ENCODE measurements at places on chromosomes 11 and 22.
A peak's percentile ranks its signal among the peaks of the same experiment; 100 is the strongest.

DNA sequence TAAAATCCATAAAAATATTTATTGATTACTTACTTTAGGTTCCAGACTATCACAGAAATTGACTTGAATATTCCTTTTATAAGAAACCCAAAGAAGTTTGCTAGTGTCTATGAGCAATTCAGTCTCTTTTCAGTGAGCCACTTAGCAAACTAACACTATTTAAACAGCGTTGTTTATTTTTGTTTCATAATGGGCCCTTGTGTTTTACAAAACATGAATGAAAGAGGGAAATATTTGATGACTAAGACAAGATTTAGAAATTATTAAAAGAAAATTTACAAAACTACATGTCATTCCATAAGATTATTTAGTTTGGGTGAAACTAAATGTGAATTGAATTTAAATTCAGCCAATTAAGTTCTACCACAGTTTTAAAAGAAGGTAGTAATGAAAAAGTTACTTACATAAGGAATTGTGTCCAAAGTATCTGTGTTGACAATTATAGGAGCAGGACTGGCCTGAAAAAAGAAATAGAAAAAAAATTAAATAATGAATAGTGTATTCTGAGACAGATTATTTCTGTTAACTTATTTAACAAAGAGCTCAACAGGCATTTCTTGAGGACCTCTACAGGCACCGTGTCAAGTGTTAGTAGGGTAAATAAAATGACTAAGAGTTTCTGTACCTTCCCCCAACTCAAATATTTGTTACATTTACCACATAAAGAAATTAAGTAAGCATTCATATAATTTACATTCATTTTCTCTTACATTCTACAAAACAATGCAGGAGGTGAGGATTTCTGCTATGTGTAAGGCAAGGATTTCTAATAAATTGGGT, 964.9 kb upstream of the CCDC90B start:
- ATAC-seq, result no peak

GRCh38 chr11:64559351-64560138, 31.5 kb upstream of the SLC22A12 start:
- ATAC-seq, result no peak

- no peak for ATAC-seq
Observed at GRCh38 chr11:33396361-33396760, 139.2 kb downstream of the HIPK3 start.

DNA sequence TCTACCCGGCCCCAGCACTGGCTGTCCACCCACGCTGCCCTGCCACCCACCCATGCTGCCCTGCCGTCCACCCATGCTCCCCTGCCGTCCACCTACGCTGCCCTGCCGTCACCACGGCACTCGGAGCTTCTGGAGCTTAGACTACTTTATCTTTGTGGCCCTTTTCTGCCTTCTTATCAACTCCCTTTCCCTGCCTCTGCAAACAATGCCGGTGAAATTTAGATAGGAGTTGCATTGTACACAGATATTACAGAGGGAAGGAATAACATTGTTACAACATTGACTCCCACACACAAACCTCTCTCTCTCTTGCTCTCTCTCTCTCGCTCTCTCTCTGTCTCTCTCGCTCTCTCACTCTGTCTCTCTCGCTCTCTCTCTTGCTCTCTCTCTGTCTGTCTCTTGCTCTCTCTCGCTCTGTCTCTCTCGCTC, 33.7 kb upstream of the BRSK2 start:
- no peak for ATAC-seq

- no peak for ATAC-seq
Observed at GRCh38 chr11:132977746-132978145, 554.6 kb downstream of the OPCML start.

DNA sequence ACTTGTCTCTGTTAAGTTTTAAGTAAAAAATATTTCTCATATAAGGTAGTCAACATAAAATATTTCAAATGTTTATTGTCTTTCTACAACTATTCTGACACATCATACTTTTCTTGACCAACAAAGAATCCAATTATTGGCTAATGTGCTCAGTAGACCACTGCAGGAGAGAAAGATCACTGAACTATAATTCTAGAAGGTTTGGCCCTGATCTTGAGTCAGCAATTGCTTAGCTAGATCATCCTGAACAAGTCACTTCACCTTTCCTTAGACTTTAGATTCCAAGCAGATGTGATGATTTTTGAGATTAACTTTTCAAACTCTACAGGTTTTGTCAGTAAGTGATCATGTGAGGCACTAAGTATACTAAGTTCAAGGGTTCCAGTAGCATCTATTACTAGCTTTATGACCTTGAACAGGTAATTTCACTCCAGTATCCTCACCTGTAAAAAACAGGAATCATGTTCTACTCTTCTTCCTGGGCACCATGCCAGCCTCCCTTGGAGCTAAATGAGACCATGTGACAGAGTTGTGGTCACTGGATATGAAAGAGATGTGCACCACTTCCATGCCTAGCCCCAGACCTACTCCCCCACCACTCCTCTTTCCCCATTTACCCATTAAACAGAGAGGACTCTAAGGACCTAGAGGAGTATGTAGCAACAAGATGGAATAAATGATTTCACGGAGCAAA, 17.3 kb downstream of the PGM2L1 start:
- ATAC-seq, result no peak

DNA sequence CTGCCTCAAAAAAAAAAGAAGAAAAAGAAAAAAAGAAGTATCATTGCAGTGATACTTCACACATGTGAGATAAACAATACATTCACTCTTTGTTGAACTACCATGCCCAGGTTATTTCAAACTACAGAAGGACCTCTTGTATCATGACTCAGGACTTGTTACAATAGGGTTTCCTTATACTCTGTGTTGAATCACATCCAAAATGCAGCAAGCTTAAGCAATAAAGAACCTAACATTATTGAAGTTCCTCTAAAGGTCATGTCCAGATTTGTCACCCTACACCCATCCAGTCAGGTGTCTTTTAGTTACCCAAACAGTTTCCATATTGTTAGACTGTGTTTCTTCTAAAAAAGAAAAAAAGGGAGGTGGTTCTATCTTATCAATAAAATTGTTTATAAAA, 26.9 kb upstream of the ALKBH3 start:
- ATAC-seq, result no peak

GRCh38 chr22:41827671-41828070, 5.2 kb upstream of the SREBF2 start:
- no peak for ATAC-seq

GRCh38 chr22:41177040-41177621, 28.0 kb upstream of the L3MBTL2 start:
- no peak for ATAC-seq

GRCh38 chr11:114685097-114685496, 6.8 kb downstream of the NXPE2 start:
- ATAC-seq, result no peak

GRCh38 chr11:120336641-120337354, 585 bp downstream of the ARHGEF12 start:
- ATAC-seq, result peak; percentile 28

DNA sequence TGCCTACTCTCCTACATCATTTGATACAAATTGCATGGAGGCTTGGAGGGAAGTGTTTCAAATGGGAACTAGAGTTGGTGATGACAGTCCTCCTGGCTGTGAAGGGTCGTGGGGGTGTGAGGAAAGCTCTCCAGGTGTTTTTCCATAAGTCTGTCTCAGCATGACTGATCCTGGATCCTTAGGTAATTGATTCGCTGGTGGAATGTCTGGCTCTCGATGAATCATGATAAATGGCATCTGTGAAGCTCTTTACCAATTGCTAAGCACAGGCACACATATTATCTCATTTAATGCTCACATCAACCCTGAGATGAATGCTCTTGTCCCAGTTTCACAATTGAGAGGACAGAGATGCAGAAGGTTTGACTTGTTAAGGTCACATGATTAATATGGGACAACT, 107.5 kb downstream of the PKNOX2 start:
- no peak for ATAC-seq

GRCh38 chr22:50670513-50670912, 2.1 kb upstream of the SHANK3 start:
- ATAC-seq, result no peak

DNA sequence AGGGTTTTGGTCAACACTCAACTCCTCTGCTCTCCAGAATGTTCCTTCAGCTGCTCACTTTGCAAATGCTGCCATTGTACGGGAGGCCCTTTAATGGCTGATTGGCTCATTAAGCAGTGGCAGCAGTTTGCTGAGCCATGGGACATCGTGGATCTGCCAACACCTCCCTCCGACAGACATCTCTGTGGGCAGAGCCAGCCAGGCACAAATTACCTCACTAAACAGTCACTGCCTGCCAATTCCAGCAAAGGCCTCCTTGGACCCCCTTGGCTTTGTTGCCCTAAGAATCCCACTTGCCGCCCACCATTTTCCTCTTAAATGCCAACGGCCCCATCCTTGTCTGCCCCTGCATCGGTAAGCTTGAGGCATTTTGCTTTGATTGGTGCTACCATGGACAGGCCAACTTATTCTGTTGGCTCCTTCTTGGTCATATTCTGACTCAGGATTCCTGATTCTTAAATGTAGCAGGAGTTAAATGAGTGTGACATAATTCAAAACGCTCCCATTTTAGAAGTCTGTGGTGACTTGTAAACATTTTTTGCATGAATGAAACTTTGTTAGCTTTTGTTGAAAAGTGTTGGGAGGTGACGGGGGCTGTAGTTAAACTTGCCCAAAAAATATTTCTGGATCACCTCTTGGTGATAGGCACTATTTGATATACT, 57.5 kb upstream of the LMO2 start:
- ATAC-seq, result no peak

DNA sequence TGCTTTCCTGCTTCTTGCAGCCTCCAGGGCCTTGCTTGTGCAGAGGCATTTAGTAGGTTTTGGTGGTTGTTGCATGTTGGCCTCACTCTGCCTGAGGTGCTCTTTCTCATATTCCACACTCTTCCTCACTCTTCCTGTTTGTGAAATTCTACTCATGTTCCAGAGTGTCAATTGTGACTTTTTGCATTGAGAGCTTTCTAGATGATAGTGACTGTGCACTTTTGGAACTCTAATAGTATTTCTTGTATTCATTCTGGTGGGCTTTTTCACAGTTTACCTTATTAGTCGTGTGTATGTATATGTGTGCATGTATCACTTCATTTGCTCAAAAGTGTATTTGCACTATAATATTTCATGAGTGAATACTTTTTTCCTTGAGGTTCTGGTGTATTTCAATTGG, 11.3 kb downstream of the HSD17B12 start:
- ATAC-seq, result no peak

GRCh38 chr11:75283391-75283931, 42.9 kb downstream of the TPBGL start:
- ATAC-seq, result no peak

DNA sequence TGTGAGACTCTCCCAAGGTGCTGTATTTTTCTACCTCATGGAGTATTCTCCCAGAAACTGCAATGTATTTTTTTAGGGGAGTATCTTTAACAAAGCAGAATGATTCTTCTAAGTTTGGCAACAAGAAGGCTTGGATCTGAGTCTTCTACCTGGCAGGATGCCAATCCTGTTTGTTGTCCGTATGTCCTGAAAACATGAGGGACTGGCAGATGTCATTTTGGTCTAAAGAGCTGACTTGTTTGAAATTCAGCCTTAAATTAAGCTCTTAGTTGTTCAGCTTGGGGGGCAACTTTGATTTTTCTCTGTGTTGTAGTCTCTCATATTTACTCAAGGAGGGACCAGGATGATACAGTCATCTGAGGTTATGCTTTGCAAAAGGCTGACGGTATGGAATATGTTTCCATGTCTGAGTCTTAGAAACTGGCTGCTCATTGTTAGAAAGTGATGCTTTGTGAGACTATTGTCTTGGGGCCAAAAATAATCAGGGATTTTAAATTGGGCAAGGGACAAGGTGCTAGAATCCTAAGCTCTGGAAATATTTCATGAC, 9.3 kb downstream of the MRPL16 start:
- no peak for ATAC-seq

DNA sequence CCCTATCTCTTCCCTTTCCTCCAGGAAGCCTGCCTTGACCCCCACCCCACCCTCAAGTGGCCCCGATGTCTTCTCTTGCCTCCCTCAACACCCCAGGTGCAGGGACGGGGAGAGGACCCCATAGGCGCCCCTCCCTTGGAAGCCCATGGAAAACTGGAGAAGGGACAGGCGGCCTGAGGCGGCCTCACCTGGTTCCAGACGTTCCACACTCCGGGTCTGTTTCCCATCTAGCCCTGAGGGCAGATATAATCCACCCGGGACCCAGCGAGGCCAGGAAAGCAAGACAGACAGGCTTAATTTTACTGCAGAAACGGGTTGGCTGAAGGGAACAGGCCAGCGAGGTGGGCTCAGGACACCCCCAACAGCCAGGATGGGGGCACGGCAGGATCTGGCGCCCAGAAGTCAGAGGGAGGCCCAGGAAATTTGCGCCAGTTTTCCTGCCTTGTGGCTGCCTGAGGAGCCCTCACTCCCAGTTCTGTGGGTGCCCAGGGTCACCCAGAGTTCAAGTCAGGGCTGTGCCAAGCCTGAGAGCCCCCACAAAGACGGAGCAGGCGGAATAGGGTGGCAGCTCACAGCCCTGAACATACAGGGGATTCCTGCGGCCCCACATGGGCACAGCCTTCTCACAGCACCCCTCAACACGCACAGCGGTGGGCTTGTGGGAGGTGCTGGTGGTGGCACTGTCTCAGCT, 3.0 kb upstream of the SIGIRR start:
- no peak for ATAC-seq

DNA sequence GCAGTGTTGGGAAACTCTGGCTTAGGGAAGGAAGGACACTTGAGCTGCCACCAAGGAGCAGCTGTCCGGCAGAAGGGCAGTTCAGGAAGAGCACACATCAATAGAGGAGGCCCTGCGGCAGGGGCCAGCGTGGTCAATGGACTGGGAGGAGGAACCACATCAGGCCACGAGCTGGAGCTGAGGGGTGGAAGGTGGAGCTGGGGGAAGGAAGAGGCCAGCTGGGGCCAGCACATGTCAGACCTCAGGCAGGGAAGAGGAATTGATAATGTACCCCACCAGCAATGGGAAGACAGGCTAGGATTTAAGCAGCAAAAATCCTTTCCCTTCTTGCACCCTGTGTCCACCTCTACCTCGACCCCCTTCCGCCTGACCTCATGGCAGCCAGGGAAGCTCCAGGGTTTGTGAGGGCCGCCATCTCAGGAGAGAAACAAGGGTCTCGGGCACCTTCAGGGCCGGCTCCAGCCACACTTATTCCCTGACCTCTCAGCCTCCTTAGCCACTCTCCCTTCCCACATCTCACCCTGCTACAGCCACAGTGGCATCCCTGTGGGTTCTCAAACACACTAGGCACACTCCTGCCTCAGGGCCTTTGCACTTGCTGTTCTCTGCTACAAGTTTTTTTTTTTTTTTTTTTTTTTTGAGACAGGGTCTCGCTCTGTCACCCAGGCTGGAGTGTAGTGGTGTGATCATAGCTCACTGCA, 157.8 kb upstream of the GRK3 start:
- no peak for ATAC-seq

- no peak for ATAC-seq
Observed at GRCh38 chr22:31044262-31044861, 36.8 kb upstream of the SMTN start.

DNA sequence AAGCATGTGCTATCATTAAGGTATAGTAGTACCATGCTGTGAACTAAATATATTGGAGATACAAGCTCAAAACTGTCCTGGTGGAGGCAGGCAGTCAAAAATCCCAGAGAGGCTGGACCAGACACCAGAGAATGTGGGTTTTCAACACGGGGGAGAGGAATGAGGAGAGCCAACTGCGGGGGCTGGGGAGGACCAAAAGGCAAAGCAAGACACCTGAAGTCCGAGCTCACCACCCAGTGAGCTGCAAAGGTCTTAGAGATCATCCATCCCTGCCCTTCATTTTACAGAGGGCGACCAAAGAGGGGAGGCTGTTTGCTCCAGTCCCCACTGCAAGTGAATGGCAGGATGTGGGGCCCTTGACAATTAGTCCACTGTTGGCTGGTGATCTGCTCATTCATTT, 10.0 kb downstream of the RIBC2 start:
- no peak for ATAC-seq

GRCh38 chr11:111921541-111922230, 3.0 kb downstream of the C11orf52 start:
- ATAC-seq, result no peak

- ATAC-seq, result no peak
Observed at GRCh38 chr11:33620423-33621171, 80.0 kb downstream of the C11orf91 start.

Measured in activated CD4-positive, CD25-positive, alpha-beta regulatory T cell treated with anti-CD3 and anti-CD28 coated beads, Interleukin-2, amount 50 U/mL, for 24 hours (primary cell).